ENCODE measurements at places on chromosomes 12 and 14.

GRCh38 chr14:51485733-51486132 lies 166.0 kb upstream of the FRMD6 start:
- no peak for DNase-seq

GRCh38 chr14:52467515-52468266 lies 84.6 kb downstream of the TXNDC16 start:
- DNase-seq, result no peak

DNA sequence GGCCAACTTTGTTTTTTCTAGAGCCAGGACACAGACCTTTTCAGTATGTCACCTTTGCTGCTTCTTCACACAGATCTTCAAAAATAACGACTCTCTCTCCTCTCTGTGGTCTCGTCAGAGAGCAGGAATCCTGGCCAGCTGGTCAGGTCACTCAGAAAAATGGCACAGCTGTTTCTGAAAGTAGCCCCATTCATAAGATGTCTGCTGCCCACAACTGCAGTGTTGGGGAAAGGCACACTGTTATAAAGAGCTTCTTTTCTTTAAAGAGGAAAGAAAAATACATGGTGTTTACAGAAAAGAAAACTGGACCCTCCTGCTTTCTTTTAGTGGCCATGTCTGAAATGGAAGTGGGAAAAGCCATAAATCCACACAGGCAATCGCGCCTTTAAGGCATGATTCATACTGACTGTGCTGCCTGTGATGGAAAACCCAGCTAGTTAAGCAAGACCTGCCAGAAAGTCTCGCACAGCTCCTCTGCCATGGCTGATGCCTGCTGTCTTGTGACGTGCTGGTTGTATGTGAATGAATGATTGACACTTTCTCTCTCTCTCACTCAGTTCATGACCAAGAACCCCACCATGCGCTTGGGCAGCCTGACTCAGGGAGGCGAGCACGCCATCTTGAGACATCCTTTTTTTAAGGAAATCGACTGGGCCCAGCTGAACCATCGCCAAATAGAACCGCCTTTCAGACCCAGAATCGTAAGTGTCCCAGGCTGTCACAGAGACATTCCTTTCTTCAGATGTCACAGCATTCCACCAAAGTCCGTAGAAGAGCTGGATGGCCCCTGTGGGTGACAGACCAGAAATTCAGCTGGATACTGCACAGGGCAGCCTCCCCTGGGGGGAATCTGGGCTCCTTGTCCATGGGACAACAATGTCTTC lies 147.9 kb upstream of the HIF1A start:
- DNase-seq, result no peak

DNA sequence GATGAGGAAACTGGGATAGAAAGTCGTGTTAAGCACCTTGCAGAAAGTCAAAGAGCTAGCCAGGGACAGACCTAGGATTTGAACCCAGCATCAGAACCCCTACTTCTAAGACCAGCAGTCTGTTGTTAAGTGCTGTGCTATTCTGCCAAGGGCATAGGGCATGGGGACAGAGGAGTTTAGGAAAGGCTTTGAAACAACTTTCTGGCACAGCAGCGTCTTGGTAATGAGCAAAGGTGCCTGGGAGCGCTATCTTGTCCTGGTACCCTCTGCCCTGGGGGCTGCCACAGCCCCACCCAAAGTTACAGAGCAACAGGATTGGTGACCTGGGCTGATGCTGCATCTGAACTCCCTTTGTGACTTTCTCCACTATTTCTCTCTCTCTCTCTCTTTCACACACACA lies 1108.1 kb downstream of the BCL11B start:
- DNase-seq, result no peak

GRCh38 chr12:56420411-56420810 lies 28.8 kb downstream of the TIMELESS start:
- DNase-seq, result no peak

GRCh38 chr12:83642205-83642604 lies 955.5 kb downstream of the TMTC2 start:
- no peak for DNase-seq

DNA sequence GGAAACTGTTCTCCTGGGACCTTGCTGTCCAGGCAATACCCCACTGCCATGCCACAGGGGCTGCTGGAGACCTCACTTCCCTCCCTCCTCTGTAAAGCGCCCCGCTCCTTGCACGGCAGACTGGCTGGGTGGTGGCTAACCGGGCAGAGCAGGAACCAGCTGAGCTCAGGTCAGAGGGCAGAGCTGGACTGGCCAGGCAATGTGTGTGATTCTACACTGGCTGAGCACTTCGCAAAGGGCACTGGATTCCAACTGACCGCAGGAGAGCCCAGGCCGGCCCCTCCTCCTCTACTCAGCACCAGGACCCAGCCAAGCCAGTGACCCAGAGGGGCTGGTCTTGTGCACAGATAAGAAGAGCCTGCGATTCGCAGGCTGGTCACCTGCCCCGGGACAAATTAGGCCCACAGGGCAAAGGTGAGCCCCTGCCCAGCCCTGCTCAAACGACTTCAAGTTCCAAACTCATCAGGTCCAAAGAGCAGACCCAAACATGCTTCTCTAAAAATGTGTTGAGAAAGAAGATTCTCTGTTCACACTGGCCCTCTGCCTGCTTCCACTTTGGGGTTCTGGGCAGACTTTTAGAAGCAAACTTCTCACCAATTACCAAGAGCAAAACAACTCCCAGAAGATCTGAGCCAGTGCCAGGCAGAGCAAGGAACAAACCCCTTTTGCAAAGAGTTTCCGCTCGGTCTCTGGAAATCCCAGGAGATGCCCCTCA lies 54.9 kb upstream of the DIO3 start:
- DNase-seq, result no peak

DNA sequence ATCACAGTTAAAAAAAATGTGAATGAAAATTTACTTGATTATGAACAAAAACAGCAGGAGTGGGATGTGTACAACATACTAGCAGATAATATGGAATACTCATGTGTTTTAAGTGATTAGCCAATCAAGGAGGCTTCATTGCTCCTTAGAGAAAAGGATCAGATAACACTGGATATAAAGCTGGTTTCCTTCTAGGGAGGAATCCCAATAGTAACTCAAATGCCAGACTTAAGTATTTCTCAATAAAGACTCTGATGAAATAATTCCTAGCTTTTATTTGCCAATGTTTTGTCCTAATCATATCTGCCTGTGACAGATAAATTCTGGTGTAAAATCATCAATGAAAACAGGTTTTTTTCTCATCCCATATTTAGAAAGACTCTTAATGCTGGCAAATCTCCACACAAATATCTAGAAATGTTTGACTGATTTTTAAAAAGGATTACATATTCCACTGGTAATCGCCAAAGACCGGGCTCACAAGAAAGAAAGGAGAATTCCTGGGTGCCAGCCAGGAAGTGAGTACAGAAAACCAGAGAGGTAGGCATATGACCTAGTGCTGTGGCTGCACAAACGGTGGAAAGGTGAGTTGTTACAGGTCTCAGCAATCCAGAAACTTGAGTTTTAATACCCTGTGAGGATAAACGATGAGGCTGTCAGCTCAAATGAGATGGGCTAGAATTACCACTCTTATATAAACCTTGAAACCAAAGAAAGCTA lies 108.6 kb upstream of the TTC7B start:
- DNase-seq, result no peak

- DNase-seq, result no peak
These were observed 3.4 kb downstream of the SSPN start for GRCh38 chr12:26198742-26199141.

- DNase-seq, result no peak
These were observed 67.4 kb upstream of the SLC38A2 start for GRCh38 chr12:46439793-46440511.

GRCh38 chr14:101862177-101862576 lies 100.7 kb downstream of the PPP2R5C start:
- no peak for DNase-seq

GRCh38 chr14:47674543-47675465 lies 601 bp downstream of the MDGA2 start:
- no peak for DNase-seq

GRCh38 chr14:26170885-26171284 lies 426.9 kb downstream of the NOVA1 start:
- no peak for DNase-seq

DNA sequence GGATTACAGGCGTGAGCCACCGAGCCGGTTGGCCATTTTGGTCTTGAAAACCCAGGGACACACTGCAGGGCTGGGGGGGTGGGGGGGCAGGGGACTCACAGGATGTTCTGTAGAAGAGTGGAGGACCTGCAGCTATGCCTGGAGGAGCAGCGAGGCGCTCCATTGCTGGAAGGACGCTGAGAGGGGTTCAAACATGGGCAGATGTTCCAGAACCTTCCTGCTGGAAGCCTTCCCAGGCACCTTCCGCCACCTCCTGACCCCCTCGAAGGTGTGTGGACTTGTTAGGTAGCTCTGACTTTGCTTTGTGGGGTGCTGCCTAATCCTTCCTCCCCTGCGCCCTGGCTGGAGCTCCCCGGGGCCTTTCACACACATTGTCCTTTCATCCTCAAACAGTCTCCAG lies 19.6 kb upstream of the PPP1R13B start:
- DNase-seq, result no peak

GRCh38 chr14:48350971-48351370 lies 675.6 kb upstream of the MDGA2 start:
- no peak for DNase-seq

DNA sequence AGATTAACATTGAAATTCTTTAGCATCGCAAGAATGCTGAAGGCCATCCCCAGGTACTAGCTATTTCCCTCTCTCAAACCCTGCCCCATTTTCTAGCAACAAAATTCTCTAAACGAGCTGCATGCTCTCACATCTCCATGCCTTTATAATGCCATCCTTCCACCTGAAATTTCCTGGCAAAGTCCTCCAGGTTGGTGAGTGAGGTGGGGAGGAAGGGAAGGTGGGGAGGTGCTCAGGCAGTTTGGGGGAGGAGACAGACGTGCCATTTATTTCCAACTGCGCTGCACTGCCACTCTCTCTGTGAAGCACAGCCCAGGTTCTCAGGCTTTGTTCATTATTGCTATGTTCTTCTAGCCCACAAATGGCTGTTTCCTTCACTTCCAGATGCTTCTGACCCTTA lies 208.4 kb downstream of the PAWR start:
- no peak for DNase-seq

Measured in NCI-H1092 (cell line).